Cardiac muscle cell (in vitro differentiated cells and primary cell): ENCODE measurements at places on chromosomes 3 and 15.

- no peak overlapping the region for H3K4me3 ChIP-seq
- H3K36me3 ChIP-seq: no peaks in the 10 kb centered on the region
- DNase-seq: no peak
- H3K27me3 ChIP-seq: no peaks in the 10 kb centered on the region
- no peaks in the 10 kb centered on the region for H3K4me1 ChIP-seq
- H3K27ac ChIP-seq: no peak overlapping the region
Measured at GRCh38 chr3:156311930-156312329, 191.6 kb downstream of the KCNAB1 start.

DNA sequence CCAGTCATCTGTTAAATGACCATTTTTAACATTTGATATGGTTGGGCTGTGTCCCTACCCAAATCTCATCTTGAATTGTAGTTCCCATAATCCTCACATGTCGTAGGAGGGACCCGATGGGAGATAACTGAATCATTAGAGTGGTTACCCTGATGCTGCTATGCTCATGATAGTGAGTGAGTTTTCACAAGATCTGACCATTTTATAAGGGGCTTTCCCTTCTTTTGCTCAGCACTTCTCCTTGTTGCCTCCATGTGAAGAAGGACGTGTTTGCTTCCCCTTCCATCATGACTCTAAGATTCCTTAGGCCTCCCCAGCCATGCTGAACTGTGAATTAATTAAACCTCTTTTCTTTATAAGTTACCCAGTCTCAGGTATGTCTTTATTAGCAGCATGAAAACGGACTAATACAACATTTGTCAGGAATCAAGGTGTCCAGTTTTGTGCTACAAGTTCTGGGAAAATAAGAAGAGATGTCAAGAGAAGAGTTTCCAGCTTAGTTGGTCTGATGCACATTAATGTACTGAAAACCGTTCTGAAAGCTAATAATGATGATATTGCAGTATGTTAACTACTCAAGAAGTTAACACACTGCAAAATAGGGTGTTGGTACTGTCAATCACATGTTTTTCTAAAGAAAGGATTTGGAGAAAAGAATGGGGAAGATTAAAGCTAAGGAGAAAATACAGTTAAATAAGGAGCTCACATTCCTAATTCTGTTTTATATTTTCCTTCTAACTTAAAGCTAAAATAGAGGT, 67.9 kb downstream of the ATP8B4 start:
- no peak for DNase-seq
- no peaks in the 10 kb centered on the region for H3K4me1 ChIP-seq

DNA sequence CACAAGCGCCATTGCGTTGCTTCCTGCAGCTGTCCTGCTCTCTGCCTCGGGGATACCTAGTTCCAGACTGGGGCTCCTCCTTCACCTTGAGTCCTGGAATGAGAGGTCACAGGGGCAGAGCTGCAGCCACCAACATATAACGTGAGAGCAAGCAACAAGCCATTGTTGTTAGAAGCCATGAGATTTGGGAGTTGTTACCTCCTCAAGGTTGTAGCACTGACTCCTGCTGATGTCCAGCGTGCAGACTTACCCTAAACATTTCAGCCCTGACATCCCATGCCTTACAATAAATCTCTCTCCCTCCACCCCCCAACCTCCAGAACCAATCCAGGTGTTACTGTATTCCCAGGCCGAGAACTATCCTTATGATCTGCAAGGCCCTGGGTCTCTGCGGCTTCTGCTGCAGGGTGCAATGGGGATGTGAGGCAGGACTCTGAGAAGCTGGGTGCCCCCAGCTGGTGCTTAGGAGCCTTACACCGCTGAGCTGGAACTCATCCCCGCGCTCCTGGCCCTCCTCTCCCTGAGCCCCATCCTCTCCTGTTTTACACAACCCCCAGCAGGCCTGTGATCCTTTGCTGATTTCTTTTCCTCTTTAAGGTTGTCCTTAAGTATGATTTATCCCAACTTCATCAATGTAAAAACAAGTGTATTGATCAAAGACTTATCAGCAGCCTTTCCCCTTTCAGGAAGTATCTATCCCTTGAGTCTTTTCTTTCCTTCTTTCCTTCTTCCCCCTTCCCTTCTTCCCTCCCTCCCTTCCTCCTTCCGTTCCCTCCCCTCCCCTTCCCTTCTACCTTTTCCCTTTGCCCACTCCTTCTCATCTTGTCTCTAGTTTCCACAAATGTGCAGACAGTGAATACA, 84.2 kb upstream of the ABHD2 start:
- no peak overlapping the region for H3K4me3 ChIP-seq
- H3K4me1 ChIP-seq: peaks cover 16% of the 10 kb centered on the region
- DNase-seq: peak; percentile 78
- no peaks in the 10 kb centered on the region for H3K36me3 ChIP-seq
- no peaks in the 10 kb centered on the region for H3K27me3 ChIP-seq
- H3K27ac ChIP-seq: no peak overlapping the region

GRCh38 chr3:71104121-71104541, 479.4 kb downstream of the FOXP1 start:
- H3K4me3 ChIP-seq: no peak overlapping the region
- H3K36me3 ChIP-seq: peaks cover 3% of the 10 kb centered on the region
- no peak overlapping the region for H3K27ac ChIP-seq
- H3K4me1 ChIP-seq: no peaks in the 10 kb centered on the region

GRCh38 chr3:81581966-81582599, 179.4 kb downstream of the GBE1 start:
- peaks cover 38% of the 10 kb centered on the region for H3K4me1 ChIP-seq
- H3K4me3 ChIP-seq: no peak overlapping the region
- peak overlapping the region; percentile 78 for H3K27ac ChIP-seq

GRCh38 chr3:171829841-171830517, 13.2 kb upstream of the TMEM212 start:
- no peak overlapping the region for H3K27ac ChIP-seq
- H3K36me3 ChIP-seq: no peaks in the 10 kb centered on the region
- no peaks in the 10 kb centered on the region for H3K27me3 ChIP-seq
- DNase-seq: peak; percentile 79

DNA sequence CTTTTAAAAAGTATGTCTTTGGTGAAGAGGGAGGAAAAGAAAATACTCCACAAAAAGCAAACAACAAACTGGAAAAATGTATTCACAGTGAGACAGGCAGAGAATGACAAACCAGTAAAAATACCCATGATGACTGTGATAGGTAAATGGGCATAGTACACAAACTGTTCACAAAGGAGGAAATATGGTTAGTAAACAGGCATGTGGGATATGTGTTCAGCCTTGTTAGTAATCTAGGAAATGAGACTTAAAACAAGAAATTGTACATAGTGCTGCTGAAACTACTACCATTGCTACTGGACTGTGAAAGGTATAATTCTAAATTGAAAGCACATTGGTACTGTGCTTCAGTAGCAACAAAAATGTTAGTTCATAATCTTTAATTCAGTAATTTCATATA, 50.1 kb downstream of the UBE2E2 start:
- H3K27ac ChIP-seq: no peak overlapping the region
- no peaks in the 10 kb centered on the region for H3K27me3 ChIP-seq
- no peaks in the 10 kb centered on the region for H3K36me3 ChIP-seq
- no peak for DNase-seq
- H3K4me3 ChIP-seq: no peak overlapping the region

DNA sequence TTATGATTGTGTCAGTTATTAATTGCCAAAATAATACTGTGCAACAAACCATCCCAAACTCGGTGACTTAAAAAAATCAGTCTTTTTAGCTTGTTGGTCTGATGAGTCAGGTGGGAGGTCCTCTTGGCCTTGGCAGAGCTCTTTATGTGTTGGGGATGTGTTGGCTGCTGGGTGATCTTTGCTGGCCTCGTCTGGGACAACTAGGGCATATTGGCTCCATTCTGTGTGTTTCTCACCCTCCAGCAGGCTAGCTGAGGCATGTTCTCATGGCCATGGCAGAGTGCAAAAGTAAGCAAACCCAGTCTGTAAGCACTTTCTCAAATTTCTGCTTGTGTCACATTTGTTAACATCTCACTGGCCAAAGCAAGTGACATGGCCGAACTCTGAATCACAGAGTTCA, 251.6 kb downstream of the RPLP1 start:
- H3K4me3 ChIP-seq: no peak overlapping the region
- H3K4me1 ChIP-seq: no peaks in the 10 kb centered on the region
- no peaks in the 10 kb centered on the region for H3K27me3 ChIP-seq
- H3K27ac ChIP-seq: no peak overlapping the region

- no peaks in the 10 kb centered on the region for H3K36me3 ChIP-seq
- H3K4me1 ChIP-seq: peaks cover 20% of the 10 kb centered on the region
- H3K27ac ChIP-seq: peak overlapping the region; percentile 53
Measured at GRCh38 chr3:188211476-188211875, 57.5 kb downstream of the LPP start.

DNA sequence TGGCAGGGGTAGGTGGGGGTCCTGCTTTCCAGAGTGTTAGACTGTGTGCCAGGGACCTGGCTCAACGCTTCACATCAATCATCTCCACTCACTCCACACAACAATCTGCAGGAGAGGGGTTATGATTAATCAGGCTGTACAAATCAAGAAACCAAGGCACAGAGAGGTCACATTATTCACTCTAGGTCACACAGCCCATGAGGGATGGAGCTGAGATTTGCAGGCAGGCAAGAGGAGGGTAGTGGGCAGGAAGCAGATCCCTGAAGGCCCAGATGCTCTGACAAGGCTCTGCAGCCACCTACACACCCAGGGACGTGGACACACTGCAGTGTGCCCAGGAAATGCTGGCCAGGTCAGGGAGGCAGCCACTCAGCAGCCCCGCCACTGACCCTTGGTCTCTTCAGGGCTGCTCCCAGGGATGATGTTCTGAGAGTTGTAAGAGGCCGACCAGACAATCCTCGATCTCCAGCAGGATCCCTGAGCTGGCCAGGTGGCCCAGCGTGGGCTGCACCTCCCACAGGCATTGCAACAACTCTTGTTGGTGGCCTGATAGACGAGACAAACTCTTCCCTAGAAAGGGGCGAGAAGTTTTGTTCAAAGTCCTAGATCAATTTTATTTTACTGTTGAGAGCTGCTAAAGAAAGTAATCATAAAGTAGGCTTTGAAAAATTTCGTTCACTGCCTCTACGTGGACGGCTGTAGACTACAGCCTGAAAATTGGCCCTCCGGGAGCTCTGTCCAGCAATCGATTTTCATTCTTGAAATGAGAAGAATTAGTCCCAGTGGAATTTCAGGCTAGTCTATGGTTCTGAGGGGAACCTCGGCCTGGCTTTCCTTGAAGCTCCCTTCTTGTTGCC, 4.2 kb upstream of the SLC6A6 start:
- H3K4me1 ChIP-seq: peaks cover 8% of the 10 kb centered on the region
- no peak for DNase-seq
- no peak overlapping the region for H3K27ac ChIP-seq
- peaks cover 4% of the 10 kb centered on the region for H3K27me3 ChIP-seq
- H3K36me3 ChIP-seq: no peaks in the 10 kb centered on the region

DNA sequence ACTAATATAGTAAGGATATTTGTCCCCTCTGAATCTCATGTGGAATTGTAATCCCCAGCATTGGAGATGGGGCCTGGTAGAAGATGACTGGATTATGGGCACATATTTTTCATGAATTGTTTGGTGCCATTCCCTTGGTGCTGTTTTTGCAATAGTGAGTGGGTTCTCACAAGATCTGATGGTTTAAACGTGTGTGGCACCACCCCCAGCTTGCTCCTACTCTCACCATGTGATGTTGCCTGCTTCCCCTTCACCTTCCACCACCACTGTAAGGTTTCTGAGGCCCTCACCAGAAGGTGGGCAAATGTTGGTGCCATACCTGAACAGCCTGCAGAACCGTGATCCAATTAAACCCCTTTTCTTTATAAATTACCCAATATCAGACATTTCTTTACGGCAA, 28.1 kb upstream of the SERPINI2 start:
- H3K4me1 ChIP-seq: peaks cover 26% of the 10 kb centered on the region
- no peaks in the 10 kb centered on the region for H3K36me3 ChIP-seq
- H3K27ac ChIP-seq: no peak overlapping the region
- no peak overlapping the region for H3K4me3 ChIP-seq
- H3K27me3 ChIP-seq: no peaks in the 10 kb centered on the region

DNA sequence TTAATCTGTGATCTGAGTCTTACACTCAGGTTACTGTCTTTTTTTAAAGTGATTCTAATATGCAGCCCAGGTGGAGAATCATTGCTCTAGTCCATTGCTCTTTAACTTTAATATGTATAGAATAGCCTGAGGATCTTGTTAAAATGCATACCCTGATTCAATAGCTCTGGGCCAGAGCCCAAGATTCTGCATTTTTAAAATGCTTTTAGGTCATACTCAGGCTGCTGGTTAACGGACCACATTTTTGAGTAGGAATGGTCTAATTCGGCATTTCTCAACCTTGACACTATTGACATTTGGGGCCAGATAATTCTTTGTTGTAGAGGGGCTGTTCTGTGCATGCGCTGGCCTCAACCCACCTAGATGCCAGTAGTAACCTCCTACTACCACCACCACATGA, 20.9 kb upstream of the FSTL1 start:
- no peaks in the 10 kb centered on the region for H3K4me1 ChIP-seq
- no peaks in the 10 kb centered on the region for H3K36me3 ChIP-seq
- DNase-seq: no peak

- H3K4me1 ChIP-seq: no peaks in the 10 kb centered on the region
- H3K27me3 ChIP-seq: no peaks in the 10 kb centered on the region
- H3K4me3 ChIP-seq: no peak overlapping the region
Measured at GRCh38 chr3:170703121-170703588, 117.3 kb upstream of the SLC7A14 start.

DNA sequence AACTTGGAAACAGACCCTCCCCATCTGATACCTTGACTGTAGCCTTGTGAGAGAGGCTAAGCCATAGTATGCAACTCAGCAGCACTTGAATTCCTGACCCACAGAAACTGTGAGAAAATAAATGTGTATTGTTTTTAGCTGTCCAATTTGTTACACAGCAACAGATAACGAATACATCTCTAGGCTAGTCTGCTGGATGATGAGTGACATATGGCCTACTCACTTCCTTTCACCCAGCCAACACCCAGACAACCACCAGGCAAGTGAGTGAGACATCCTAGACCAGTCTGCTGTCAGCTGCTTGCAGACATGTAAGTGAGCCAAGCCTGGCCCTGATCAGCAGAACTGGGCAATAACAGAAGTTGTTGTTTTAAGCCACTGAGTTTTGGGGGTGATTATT, 19.2 kb upstream of the SMAD6 start:
- no peaks in the 10 kb centered on the region for H3K36me3 ChIP-seq
- no peak overlapping the region for H3K4me3 ChIP-seq
- peaks cover 32% of the 10 kb centered on the region for H3K4me1 ChIP-seq
- no peak overlapping the region for H3K27ac ChIP-seq
- no peak for DNase-seq

DNA sequence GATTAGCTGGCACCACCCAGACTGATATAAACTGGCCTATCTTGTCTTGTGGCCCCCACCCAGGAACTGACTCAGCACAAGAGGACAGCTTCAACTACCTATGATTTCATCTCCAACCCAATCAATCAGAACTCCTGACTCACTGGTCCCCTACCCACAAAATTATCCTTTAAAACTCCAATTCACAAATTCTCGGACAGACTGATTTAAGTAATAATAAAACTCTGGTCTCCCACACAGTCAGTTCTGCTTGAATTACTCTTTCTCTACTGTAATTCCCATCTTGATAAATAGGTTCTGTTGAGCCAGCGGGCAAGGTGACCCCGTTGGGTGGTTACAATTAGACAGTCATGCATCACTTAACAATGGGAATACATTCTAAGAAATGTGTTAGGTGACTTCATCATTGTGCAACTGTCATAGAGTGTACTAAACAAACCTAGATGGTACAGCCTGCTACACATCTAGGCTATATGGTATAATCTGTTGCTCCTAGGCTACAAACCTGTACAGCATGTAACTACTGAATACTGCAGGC, 48.1 kb upstream of the MAP4 start:
- H3K36me3 ChIP-seq: no peaks in the 10 kb centered on the region
- peaks cover 7% of the 10 kb centered on the region for H3K4me1 ChIP-seq
- no peak overlapping the region for H3K4me3 ChIP-seq
